IMR-90 (cell line): ENCODE measurements at places on chromosomes 7 and 10. TPM values are rescaled to one million over a fixed set of nuclear protein-coding genes. Genes with fewer than 3 reads are reported as not detected.

PAPSS2 gene
- 55.0 and 58.6 TPM in 2 replicates for total RNA-seq

URGCP gene
- total RNA-seq, result 24.4 and 25.5 TPM in 2 replicates

ZP3 gene
- total RNA-seq, result 0.54 and 0.83 TPM in 2 replicates

OPTN gene
- total RNA-seq, result 34.8 and 56.9 TPM in 2 replicates

DNA sequence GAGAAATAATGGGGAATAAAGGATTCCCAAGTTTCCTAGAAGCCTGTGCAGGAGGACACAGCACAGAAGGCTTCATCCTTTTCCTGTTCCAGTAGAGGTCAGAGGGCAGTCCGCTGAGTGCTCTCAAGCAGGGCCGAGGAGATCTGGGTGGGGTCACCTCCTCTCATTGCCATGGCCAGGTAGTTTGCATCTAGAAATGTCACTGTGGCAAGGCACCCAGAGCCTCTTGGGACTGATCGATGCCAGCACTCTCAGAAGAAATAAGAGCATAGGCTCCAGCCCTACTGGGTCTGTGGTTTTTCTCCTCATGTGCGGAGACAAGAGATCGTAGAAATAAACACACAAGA is 7.9 kb downstream of the NUB1 start:
- DNase-seq, result no peak

DNA sequence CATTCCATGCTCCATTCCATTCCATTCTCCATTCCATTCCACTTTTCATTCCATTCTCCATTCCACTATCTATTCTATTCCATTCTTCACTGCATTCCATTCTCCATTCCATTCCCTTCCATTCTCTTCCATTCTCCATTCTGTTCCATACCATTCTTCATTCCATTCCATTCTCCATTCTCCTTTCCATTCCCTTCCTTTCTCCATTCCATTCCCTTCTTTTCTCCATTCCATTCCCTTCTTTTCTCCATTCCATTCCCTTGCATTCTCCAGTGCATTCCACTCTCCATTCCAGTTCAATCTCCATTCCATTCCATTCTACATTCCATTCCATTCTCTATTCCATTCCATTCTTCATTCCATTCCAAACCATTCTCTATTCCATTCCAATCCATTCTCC is 80.3 kb downstream of the NSUN6 start:
- DNase-seq, result no peak

DNA sequence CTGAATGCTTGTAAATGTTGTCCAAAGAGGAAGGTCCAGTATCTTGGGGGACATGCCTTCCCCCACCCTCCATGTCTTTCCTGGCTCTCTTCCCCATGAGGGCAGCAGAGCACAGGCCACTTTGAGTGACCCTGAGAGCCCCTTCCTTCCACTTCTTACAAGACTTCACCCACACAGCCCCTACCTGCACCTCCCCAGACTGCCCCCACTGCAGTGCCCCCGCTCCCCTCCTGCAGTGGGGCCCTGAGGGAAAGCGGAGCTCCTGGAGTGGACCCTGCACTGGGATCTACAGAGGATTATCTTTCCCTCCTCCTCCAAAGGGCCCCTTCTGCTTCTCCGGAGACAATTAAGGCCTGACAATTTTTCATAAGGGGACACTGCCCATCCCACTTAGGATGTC is 326.8 kb downstream of the TCERG1L start:
- no peak for DNase-seq

GRCh38 chr7:92880212-92881090 is 44.1 kb upstream of the CDK6 start:
- DNase-seq, result no peak

DNA sequence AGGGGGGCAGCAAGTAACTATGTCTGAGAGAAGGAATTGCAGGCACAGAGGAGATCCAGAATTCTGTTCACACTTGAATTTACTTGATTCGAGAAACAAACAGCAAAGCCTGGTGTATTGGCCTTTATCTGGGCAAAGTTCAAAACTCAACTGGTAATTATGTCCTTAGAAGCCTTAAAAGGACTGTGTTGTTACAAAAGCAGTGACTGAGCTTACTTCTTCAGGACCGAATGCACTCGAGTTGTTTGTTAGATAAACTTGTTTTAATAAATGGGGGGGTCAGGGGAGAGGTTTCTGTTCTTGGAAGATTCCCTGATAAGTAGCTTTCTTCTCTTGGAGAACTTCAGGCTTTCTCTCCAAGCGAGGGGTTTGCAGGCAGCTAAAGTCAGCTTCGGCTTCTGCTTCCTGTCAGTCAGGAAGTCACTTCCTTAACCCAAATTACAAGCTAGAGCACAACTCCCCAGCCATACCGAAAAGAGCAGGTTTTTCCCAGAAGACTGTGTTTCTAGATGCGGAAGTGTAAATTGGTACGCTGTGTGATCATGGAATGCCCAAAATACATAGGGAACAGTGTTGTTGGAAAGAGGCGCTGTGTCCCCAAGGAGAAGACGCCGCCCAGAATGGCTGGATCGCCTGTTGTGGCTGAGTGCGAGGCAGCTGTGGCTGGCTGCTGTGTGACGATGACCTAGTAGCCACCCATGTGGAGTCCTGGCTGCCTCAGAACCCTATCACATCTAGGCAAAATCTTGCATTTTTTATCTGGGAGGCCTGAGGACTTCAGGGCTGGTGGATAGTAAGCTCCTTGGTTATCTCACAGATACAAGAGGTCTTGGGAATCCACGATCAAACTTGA is 110.4 kb downstream of the TCF7L2 start:
- no peak for DNase-seq

DNA sequence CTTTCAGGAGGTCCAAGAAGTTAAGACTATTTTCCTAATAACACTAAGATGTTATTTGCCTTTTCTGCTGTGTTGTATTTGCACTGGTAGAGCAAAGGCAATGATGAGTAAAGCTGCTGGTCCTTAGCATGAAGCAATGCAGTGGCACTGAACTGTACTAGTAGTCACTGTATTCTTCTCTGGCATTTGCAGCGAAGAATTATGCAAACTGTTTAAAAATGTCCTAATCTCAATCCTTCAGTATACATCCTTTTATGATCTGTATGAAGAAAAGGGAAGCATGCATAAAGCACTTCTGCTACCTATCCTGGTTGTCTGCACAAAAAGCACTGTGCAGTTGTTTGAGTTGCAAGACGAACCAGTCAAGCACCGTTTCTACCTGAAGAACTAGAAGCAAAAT is 20.4 kb downstream of the IGF2BP3 start:
- no peak for DNase-seq

DNA sequence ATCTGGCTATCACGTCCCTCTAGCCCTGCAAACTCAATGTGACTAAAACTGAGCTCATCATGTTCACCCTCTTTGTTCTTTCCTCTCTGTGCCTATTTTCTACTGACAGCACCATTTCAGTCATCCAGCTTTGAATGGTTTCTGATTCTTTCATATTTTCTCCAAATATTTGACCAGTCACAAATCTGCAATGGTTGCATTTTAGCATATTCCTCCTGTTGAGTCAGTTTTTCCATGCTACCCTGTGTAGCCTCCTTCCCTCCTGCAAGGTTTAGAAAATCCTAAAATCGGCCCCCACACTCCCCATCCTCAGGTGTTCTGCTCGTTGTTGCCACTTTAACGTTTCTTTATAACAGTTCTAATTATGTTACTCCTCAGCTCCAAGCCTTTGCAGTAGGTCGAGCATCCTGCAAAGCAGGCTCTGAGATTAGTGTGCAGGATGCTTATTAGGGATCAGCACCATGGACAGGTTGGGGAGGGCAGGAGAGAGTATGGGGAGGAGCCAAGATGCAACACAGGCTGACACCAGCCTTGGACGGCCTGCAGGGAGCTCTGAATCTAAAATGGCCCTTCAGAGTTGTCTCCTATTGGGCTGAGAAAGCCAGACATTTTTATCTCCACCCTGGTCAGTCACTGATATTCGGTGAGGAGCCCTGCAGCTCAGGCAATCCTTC is 531.0 kb upstream of the COBL start:
- no peak for DNase-seq

DNA sequence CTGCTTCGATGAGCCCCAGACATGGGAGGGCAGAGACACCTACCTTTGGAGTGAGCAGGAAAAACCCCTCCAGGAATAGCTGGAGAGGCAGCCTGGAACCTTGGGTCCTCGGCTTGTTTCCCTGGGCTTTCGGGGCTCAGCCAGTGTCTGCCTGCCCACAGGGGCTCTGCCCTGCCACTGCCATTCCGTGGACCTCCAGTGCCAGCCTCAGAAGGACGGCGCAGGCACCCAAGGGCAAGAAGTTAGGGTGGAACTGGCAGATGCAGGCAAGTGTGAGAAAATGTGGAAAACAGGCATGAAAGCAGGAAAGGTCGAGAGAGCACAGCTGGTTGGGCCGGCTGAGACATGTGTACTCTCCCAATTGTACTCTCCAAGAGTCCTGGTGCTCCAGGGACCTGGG is 281.5 kb downstream of the GRID1 start:
- no peak for DNase-seq

DNA sequence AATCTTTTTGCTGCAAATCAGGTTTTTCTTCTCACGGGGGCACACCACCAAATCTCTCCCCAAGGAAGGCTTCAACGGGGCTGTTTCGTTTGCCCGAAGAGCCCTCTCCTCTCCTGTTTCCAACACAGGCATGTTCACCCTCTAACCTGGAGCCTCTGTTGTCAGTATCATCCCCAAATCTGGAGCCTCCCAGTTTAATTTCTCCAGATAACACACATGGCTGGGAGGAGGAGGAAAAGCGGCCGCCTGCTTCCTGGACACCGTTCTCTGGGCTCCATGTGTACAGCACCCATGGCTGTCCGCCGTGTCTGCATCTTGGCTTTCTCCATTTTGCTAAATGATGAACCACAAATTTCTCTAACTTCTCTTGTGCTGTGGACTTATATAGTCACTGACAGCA is 214.5 kb downstream of the DIP2C start:
- DNase-seq, result no peak

DNA sequence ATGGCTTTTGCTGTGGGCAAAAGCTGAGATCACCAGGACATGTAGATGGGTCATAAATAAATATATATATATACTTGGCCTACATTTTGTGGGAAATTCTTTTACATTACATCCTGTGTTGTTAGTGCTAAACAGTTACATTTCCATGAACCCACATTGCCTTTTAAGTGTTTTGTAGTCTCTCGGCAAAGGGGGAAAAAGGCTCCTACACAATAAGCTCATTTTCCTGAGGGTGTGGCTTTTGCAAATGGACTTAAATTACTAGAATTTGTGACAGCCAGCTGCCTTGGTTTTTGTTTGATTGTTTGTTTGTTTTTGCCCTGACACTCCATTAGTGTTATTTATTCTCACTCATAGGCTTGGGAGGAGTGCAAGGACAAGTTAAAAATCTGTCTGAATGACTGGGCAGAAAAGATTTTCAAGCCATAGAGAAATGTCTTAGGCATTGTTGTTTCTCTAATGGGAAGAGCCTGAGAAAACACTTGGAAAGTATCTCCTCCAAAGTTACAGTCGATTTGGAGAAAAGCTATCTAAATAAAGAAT is 128.8 kb downstream of the DGKB start:
- no peak for DNase-seq

DNA sequence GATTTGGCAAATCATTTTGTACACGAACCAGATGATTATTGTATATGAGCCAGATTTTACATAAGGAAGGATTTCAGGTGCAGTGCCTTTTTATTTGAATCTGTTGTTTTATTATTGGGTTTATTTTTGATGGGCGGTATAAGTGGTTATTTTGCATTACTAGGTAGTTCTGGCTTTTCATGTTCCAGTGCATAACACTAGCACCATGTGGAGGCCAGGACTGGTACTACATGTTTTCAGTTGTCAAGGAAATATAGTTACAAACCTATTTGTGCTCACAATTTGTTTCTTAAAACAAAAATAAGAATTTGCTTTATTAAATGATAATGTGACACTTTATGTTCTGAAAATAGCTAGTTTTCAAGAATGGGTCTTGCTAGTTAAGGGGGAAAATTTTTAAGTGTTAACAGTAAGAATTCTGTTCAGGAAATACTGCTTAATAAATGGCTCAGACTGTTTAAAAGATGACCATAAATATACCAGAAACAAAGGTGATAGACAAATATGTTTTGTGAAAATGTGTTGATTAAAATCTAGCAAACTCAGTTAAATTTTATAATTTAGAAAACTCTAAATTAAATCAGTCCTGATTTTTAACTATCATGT is 7.1 kb upstream of the SEMA3E start:
- DNase-seq, result peak; percentile 61

DNA sequence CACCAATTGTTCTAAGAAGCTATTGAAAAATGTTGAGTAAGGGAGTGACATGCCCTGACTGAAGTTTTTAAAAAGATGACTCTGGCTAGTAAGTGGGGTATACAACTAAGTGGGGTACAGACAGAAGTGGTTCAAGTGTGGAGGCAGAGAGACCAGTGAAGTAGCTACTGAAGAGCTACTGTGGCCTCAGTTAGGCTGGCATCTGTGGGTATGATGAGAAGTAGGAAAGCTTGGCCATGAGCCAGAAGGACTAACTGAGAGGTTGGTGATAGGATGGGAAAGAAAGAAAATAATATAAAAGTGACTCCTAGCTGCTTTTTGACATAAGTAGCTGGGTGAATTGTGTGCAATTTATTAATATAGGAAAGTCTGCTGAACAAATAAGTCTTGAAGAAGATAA is 176.6 kb downstream of the SEMA3D start:
- no peak for DNase-seq

DNA sequence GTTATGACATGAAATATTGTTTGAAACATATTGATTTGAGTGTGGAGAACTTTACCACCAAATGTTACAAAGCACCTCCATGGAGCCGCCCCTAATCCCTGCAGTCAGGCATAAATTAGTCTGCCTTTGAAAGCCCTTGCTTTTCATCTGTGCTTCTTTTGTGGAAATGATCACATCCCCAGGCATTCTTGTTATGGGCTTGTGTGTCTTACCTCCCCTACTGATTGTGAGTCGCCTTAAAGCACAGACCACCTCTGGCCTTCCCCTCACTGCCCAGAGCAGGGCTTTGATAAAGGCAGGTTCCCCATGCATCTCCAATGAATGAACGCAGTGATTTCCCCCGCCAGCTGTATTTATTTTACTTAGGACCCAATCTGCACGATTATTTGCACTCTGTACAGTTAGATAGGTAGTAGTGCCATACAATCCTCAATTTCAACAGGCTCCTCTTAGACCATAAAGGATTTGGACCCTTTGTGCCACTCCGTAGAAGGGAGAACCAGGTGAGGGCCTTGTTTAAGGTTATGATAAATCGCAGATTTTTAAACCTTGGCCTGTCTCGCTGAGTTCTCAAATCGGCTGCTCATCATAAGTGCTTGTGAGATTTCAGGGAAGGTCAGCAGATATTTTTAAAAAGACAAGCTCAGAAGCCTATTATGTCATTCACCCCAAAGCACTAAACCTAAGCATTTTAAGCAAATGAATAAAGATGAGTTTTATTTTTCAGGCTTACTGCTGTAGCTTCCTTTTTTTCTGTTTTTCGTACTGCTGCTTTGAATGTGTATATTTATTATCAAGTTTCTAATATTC is 107.8 kb downstream of the CUBN start:
- peak; percentile 25 for DNase-seq

- DNase-seq, result peak; percentile 3
These were observed 81.9 kb upstream of the ZNF800 start for GRCh38 chr7:127474457-127474856.
